ENCODE measurements at places on chromosomes 7 and 10.

- DNase-seq: no peak
Observed at GRCh38 chr10:58477122-58477521, 35.5 kb upstream of the BICC1 start.

DNA sequence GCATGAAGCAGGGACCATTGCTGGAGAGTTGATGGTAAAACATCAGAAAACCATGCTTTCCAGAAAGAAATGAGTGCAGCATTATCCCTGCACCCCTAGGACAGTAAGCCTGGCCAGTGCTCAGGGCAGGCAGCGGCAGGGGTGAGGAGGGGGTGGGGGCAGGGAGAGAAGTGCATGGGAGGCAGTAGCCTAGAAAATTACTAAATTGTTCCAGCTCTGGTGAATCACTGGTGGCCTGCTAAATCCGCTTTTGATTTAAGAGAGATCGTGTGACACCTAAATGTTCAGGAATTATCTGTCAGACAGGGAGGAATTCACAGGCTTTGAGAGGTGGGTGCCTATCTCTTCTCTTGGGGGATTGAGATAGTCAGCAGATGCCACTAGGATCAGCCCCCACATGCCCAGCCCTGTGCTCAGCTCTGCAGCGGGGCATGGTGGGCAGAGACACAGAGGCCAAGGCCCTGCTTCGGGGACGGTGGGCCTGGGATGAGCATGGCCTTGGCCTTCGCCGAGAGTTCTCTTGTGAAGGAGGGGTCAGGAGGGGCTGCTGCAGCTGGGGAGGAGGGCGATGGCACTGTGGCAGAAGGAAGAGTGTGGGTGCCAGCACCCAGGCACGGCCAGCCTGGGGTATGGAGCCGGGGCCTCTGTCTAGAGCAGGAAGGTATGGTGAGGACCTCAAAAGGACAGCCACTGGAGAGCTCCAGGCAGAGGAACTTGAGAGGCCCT is 5.0 kb upstream of the AQP1 start:
- no peak for DNase-seq

DNA sequence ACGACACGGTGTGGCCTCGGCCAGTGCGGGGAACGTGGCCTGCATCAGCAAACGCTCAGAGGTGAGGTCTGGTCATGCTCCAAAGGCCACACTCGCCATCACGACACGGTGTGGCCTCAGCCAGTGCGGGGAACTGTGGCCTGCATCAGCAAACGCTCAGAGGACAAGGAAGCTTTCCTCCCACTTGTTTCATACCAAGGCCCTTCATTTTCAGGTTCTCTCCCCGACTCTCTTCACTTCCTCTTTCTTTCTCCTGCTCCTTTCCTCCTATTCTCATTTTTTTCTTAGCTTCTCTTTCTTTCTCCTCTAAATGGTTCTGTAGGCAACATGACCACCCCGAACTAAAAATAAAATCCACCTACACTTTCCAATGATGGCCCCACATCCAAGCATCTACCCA is 384.4 kb upstream of the SHH start:
- DNase-seq: no peak

DNA sequence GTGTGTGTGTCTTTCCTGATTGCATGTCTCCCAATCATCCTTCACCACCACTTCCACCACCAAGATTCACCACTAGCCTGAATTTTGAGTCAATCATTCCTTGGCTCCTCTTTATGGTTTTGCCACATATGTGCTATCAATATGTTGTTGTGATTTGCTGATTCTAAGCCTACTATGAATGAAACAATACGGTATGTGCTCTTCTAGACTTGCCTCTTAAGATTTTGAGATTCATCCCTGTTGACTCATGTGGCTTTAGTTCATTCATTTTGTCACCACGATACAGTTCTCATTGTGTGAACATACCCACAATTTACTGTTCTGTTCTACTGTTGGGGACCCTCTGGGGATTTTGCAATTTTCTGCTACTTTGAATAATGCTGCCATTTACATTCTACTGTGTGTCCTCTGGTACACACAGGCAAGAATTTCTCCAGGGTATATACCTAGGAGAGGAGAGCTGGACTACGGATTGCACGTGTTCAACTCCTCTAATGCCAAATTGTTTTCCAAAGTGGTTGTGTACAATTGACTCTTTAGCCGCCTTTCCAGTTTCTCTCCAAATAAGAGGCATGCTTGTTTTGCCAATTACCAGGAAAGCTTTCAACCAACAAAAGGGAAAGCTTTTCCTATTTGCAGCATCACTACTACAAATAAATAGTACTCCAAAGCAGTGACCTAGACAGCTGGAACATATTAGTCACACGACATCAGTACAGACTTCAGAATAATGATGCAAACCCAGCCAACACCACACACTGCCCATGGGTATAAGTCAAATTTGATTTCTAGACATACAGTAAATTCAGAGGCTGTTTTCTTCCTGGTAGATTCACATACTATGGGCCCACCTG is 30.0 kb downstream of the SGMS1 start:
- DNase-seq: no peak

GRCh38 chr10:76287856-76288255 is 856.4 kb downstream of the LRMDA start:
- no peak for DNase-seq

- DNase-seq: no peak
Observed at GRCh38 chr10:3861795-3862194, 76.8 kb upstream of the KLF6 start.

GRCh38 chr10:75596930-75597620 is 165.7 kb downstream of the LRMDA start:
- DNase-seq: no peak

- no peak for DNase-seq
Observed at GRCh38 chr10:48500771-48501170, 104.1 kb downstream of the ARHGAP22 start.

GRCh38 chr7:93015101-93015778 is 102.5 kb downstream of the SAMD9 start:
- no peak for DNase-seq

GRCh38 chr7:145633513-145633912 is 483.1 kb upstream of the CNTNAP2 start:
- no peak for DNase-seq

DNA sequence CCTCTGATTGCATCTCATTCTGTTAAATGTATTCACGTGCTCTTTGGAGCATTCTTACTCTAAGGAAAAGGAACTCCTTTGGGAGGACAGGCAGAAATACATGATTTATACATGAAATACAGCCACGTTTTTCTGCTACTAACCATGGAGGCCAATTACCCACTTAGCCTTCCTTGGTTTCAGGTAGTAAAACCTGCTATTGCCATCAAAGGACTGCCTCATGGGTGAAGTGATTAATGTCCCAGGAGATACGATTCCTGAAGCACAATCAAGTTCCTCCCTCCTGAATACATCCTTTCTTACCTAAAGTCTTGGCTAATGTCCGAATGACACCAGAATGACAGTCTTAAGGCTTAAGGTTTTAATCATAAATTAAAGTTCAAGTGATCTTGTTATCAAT is 58.5 kb upstream of the PIK3CG start:
- DNase-seq: no peak

DNA sequence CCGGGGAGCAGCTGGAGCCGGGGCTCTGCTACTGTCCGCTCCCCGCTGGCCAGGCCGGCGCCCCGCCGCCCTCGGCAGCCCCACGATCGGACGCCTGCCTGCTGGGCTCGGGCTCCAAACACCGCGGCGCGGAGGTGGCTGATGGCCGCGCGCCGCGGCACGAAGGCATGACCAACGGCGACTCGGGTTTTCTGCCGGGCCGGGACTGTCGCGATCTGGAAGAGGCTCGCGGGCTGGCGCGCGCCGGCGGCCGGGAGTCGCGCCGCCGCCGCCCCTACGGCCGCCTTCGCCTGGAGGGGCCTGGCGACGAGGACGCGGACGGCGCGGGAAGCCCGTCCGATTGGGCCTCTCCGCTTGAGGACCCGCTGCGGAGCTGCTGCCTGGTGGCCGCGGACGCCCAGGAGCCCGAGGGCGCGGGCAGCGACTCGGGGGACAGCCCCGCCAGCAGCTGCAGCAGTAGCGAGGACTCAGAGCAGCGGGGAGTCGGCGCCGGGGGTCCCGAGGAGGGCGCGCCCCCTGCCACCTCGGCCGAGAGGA is 570 bp downstream of the TBC1D12 start:
- no peak for DNase-seq

DNA sequence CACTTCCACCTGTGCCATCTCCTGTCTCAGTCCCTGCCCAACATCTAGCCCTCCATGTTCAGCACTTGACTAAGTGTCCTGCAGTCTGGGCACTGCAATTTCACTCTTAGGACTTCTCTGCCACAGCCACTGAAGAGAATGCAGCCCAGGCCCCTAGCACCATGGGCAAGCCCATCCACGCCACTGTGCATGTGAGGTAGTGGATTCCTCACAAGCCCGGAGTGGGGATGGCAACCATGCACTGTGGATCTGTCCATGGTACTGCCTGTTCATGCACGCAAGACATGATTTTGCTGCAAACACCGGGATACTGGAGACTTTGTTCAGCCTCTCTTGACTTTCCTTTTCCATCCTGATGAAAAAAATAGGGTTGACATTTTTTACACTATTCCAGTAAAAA is 12.3 kb downstream of the DDC start:
- DNase-seq: no peak

GRCh38 chr10:95655571-95656290 is 780 bp downstream of the ALDH18A1 start:
- peak; percentile 12 for DNase-seq
